HFFc6 (cell line): ENCODE measurements at places on chromosomes 1 and 21. TPM values are rescaled to one million over a fixed set of nuclear protein-coding genes. Genes with fewer than 3 reads are reported as not detected.

- no peaks in the 10 kb centered on the region for H3K27me3 ChIP-seq
- no peak for DNase-seq
- H3K36me3 ChIP-seq: peaks cover 26% of the 10 kb centered on the region
- peaks cover 72% of the 10 kb centered on the region for H3K4me1 ChIP-seq
Observed at GRCh38 chr1:198892065-198892464, 253.2 kb downstream of the PTPRC start.

DNA sequence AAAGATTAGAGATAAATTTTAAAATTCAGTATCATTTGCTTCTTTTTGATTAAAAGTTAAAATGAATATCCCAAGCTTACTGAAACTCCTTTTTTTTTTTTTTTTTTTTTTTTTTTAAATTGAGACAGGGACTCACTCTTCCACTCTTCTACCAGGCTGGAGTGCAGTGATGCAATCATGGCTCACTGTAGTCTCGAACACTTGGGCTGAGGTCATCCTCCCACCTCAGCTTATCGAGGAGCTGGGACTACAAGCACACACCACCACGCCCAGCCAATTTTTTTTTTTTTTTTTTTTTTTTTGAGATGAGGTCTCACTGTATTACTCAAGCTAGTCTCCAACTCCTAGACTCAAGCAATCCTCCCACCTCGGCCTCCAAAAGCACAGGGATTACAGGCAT, 92.1 kb upstream of the RGS18 start:
- no peaks in the 10 kb centered on the region for H3K27me3 ChIP-seq
- no peaks in the 10 kb centered on the region for H3K36me3 ChIP-seq
- H3K4me3 ChIP-seq: no peak overlapping the region
- H3K4me1 ChIP-seq: no peaks in the 10 kb centered on the region

- H3K27ac ChIP-seq: no peak overlapping the region
- no peak overlapping the region for H3K4me3 ChIP-seq
- peaks cover 19% of the 10 kb centered on the region for H3K27me3 ChIP-seq
- H3K36me3 ChIP-seq: peaks cover 2% of the 10 kb centered on the region
Observed at GRCh38 chr1:201346337-201346939, 31.0 kb downstream of the TNNT2 start.

- H3K36me3 ChIP-seq: no peaks in the 10 kb centered on the region
- H3K4me3 ChIP-seq: no peak overlapping the region
- H3K27ac ChIP-seq: no peak overlapping the region
- no peaks in the 10 kb centered on the region for H3K4me1 ChIP-seq
- no peaks in the 10 kb centered on the region for H3K27me3 ChIP-seq
Observed at GRCh38 chr1:73782901-73783300, 415.1 kb downstream of the LRRIQ3 start.

- no peaks in the 10 kb centered on the region for H3K27me3 ChIP-seq
- 0 out of 2 replicates have a peak, but pooled peaks cover 4% of the 10 kb centered on the region for H3K36me3 ChIP-seq
- peaks cover 45% of the 10 kb centered on the region for H3K4me1 ChIP-seq
- peak overlapping the region; percentile 68 for H3K27ac ChIP-seq
- DNase-seq: peak; percentile 15
Observed at GRCh38 chr1:246110343-246111219, 396.5 kb downstream of the SMYD3 start.

- H3K4me1 ChIP-seq: no peaks in the 10 kb centered on the region
- no peaks in the 10 kb centered on the region for H3K36me3 ChIP-seq
- peaks cover 7% of the 10 kb centered on the region for H3K27me3 ChIP-seq
- H3K4me3 ChIP-seq: no peak overlapping the region
- no peak overlapping the region for H3K27ac ChIP-seq
- no peak for DNase-seq
Observed at GRCh38 chr21:42208801-42209490, 10.0 kb upstream of the ABCG1 start.

DNA sequence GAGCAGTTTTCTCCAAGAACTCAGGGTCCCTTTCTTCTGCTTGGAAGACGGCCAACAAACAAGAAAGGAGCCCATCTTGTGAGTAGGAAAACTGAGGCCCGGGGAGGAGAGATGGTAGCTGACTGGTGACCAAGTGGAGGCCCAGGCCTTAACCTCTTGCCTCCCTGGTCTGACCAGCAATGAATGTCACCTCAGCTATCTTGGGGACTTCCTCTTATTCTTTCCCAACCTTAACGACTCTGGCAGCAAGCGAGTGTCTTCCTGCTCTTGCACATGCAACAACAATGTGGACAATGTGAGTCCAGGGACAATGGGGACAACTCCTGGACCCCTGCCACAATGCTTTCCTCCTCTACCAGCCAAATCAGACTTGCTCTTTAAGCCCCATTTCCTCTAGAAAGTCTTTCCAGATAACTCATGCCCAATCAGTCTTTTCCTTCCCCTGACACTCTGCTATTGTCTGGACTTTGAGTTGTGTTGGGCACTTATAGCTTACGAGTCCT, 12.6 kb downstream of the HSPG2 start:
- peak overlapping the region; percentile 17 for H3K4me3 ChIP-seq
- H3K4me1 ChIP-seq: peaks cover 88% of the 10 kb centered on the region
- peaks cover 31% of the 10 kb centered on the region for H3K36me3 ChIP-seq
- DNase-seq: no peak

GRCh38 chr1:217205578-217205977, 425.3 kb downstream of the GPATCH2 start:
- H3K27me3 ChIP-seq: no peaks in the 10 kb centered on the region
- no peaks in the 10 kb centered on the region for H3K4me1 ChIP-seq
- DNase-seq: no peak
- no peak overlapping the region for H3K27ac ChIP-seq
- H3K4me3 ChIP-seq: no peak overlapping the region
- H3K36me3 ChIP-seq: no peaks in the 10 kb centered on the region

DNA sequence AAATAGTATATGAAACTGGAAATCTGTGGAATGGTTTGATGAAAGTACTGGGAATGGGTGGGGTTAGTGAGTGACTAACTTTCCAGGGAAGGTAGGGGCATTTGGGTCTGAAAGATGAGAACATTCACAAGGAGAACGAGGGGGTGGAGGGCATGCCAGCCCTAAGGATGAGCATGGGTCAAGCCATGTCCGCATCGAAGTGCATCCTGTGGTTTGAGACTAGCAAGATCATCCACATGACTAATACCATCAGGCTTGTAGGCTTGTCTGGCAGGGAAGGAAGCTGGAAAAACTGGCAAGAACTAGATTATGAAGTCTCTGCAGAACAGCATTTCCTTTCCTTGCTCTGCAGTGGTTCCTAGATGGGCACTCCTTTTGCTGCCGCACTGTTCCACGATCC, 70.4 kb upstream of the UBE2U start:
- H3K4me3 ChIP-seq: peak overlapping the region; percentile 43
- peak; percentile 96 for DNase-seq
- H3K36me3 ChIP-seq: no peaks in the 10 kb centered on the region

- H3K36me3 ChIP-seq: no peaks in the 10 kb centered on the region
- H3K27me3 ChIP-seq: no peaks in the 10 kb centered on the region; the same call in 1 of the 2 replicates
- H3K4me1 ChIP-seq: peaks cover 44% of the 10 kb centered on the region
- no peak overlapping the region for H3K4me3 ChIP-seq
- DNase-seq: no peak
Observed at GRCh38 chr1:231694465-231695077, 68.0 kb downstream of the DISC1 start.

- H3K4me1 ChIP-seq: peaks cover 78% of the 10 kb centered on the region
- H3K27me3 ChIP-seq: no peaks in the 10 kb centered on the region; the same call in 1 of the 2 replicates
- H3K36me3 ChIP-seq: peaks cover 10% of the 10 kb centered on the region; the same call in 1 of the 2 replicates
- DNase-seq: peak; percentile 66
Observed at GRCh38 chr1:51664421-51665240, 47.7 kb downstream of the OSBPL9 start.

DNA sequence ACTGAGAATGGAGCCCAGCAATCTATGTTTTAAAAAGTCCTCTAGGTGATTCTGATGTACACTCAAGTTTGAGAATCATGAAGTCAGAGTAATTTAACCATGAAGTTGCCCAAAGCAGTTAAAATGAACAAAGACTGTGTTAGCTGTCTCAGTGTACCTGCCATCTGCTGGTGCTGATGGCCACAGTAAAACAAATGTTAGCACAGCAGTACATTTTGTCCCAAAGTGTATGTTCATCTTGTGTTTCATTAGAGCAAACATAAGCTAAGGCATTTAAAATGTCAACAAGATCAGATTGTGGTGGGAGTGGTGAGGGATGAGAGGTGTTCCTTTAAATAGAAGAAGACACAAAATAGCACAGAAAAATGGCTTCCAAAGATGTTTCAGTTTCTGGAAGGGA, 31.1 kb downstream of the FYB2 start:
- no peak overlapping the region for H3K4me3 ChIP-seq
- H3K27me3 ChIP-seq: peaks cover 6% of the 10 kb centered on the region
- no peaks in the 10 kb centered on the region for H3K36me3 ChIP-seq
- DNase-seq: no peak
- no peak overlapping the region for H3K27ac ChIP-seq
- H3K4me1 ChIP-seq: no peaks in the 10 kb centered on the region

DNA sequence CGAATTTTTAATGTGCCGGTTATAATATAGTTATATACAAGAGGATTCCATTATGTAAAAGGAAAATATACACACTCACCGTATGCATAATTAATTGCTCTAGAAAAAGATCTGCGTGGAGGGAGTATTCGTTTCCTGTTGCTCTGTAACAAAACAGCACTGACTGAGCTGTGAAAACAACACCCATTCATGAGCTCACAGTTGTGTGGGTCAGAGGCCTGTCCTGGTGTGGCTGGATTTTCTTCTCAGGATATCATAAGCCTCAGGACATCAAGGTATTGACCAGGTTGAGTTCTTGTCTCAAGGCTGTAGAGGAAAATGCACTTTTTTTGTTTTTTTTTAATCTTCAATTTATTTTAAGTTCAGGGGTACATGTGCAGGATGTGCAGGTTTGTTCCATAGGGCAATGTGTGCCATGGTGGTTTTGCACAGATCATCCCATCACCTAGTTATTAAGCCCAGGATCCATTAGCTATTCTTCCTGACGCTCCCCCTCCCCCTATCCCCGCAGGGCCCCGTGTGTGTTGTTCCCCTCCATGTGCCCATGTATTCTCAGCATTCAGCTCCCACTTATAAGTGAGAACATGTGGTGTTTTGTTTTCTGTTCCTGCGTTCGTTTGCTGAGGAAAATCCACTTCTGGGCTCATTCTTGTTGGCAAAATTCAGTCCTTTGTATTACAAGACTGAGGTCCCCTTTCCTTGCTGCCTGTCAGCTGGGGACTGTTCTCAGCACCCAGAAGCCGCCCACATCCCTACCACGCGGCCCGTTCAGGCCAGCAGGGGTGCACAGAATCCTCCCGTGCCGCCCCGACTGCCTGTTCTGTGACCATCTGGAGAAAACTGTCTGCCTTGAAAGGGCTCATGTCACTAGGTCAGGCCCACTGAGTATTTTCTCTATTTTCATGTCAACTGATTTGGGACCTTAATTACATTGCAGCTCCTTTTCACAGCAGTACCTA, 87.4 kb upstream of the ERRFI1 start:
- H3K4me1 ChIP-seq: peaks cover 34% of the 10 kb centered on the region
- H3K27ac ChIP-seq: no peak overlapping the region
- peaks cover 5% of the 10 kb centered on the region; the same call in 1 of the 2 replicates for H3K36me3 ChIP-seq
- no peaks in the 10 kb centered on the region; the same call in 1 of the 2 replicates for H3K27me3 ChIP-seq

GRCh38 chr1:237115035-237115434, 73.1 kb downstream of the RYR2 start:
- no peak overlapping the region for H3K27ac ChIP-seq
- DNase-seq: no peak
- no peaks in the 10 kb centered on the region for H3K4me1 ChIP-seq
- peaks cover 4% of the 10 kb centered on the region; the same call in 1 of the 2 replicates for H3K36me3 ChIP-seq
- H3K27me3 ChIP-seq: no peaks in the 10 kb centered on the region
- no peak overlapping the region for H3K4me3 ChIP-seq

TFF2 gene
- total RNA-seq: not detected in 3 replicates

SMYD3 gene
- 29.8 to 38.0 TPM (median 36.9 TPM) in 3 replicates for total RNA-seq

FMO5 gene
- total RNA-seq: 0.27 to 0.53 TPM in 2 of 3 replicates, not detected in the other

COL9A2 gene
- total RNA-seq: 0.07 to 0.42 TPM (median 0.18 TPM) in 3 replicates

TCEA3 gene
- 4.8 to 6.2 TPM (median 6.0 TPM) in 3 replicates for total RNA-seq

DNAJC6 gene
- 15.5 and 15.7 TPM in 2 replicates for total RNA-seq

SGIP1 gene
- total RNA-seq: 56.6 to 77.9 TPM (median 73.1 TPM) in 3 replicates

UBXN10 gene
- total RNA-seq: not detected in 3 replicates

RIPPLY3 gene
- not detected in 3 replicates for total RNA-seq
